Dorsolateral prefrontal cortex (tissue), 122 donors: ENCODE measurements at places on chromosomes 16 and 17. TPM values are rescaled to one million over a fixed set of nuclear protein-coding genes. Genes with fewer than 3 reads are reported as not detected.

GRCh38 chr16:53714205-53715022 lies 10.5 kb downstream of the FTO start:
- DNase-seq = no peak

The KRT36 gene
- not detected for total RNA-seq

The SRL gene
- 0.72 TPM for total RNA-seq

The PRR29 gene
- total RNA-seq = 1.5 TPM

DNA sequence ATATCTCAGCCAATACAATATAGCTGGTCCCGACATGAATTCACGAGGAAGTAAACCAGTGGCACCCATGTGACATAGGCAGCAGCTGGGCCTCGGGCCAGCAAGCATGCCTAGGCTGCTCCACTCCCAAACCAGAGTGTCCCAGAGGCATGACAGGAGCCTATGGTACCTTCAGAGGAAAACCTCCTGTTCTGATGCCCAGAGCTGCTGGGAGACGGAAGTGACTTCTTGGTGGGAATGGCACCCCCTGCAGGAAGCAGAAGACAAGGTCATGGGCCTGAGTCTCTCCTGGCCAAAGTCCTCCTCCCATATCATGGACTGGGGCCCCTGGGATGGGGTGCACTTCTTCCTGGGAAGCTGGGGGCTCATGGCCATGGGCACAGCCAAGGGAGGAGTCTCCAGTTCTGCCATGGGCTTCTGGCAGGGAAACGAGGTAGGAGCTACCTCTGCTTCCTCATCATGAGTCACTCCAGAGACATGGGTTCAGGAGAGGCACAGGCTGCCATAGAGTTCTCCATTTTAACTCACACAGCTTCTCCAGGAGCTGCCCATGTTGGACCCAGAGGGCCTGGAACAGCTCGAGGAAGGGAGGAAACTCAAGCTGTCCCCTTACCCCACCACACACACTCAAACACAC lies 13.4 kb downstream of the FBF1 start:
- DNase-seq = no peak

The CTF1 gene
- total RNA-seq = 5.1 TPM

The DOC2B gene
- total RNA-seq = 26.5 TPM

The VAMP2 gene
- 645 TPM for total RNA-seq

The FAM117A gene
- total RNA-seq = 9.9 TPM

DNA sequence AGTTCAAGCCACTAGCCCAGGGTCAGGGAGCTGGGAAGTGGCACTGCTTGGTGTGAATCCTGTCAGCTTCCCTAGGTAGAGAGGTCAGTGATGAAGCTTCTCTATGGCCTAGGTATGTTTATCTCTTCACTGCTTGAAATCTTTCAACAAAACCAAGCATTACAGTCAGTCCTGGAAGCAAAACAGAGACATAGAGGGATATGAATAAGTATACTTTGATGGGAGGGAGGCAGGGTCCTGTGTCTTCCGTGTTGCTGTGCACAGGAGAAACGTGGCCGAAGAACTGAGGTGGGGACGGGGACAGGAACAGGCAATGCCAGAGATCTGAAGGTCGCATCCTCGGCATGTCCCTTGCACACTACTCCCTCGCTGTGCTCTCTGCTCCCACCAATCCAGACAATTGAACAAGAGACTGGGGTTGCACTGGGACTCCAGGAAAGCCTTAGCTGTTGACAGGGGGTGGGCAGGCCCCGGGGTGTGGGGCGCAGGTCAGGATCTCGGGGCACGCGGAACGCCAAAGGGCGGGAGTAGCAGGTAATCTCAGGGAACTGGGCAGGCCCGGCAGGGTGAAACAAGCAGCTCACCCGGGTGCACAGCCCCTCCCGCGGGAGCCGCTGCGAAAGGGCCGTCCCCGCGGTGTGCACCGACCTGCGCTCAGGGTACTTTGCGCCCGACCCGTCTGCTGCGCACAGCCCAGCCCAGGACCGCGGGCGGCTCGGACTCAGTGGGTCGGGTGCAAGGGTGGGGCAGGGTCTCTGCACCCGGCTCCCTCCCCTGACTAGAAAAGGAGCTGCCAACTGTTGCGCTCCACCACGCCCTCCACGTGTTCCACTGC lies at the start of gene MT1H:
Gene MT1H, plus strand, starts transcription at position 810 of the 835 bp plus-strand sequence. CDS start 71 bp downstream, outside the sequence.
- DNase-seq = no peak

- no peak for DNase-seq
Measured at GRCh38 chr17:48840441-48840840, 9.6 kb downstream of the CALCOCO2 start.

DNA sequence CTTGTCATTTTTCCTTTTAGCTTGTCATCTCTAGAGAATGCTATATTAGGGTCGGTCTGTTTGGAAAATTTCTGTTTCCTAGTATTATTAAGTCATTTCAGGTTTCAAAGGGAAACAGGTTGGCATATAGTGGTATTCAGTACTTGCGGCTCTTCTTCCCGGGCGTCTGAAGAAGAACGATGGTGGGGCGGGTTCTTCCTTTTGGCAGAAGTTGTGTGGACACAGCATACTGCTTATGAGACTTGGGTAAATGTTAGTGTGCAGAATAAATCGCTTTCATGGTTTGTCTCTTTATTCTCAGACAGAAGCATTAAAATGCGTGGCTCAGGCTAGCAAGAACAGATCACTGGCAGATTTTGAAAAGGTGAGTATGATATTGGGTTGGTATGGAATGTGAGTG lies 9.6 kb upstream of the CDK5R1 start:
- no peak for DNase-seq

The SPECC1 gene
- 200 TPM for total RNA-seq

DNA sequence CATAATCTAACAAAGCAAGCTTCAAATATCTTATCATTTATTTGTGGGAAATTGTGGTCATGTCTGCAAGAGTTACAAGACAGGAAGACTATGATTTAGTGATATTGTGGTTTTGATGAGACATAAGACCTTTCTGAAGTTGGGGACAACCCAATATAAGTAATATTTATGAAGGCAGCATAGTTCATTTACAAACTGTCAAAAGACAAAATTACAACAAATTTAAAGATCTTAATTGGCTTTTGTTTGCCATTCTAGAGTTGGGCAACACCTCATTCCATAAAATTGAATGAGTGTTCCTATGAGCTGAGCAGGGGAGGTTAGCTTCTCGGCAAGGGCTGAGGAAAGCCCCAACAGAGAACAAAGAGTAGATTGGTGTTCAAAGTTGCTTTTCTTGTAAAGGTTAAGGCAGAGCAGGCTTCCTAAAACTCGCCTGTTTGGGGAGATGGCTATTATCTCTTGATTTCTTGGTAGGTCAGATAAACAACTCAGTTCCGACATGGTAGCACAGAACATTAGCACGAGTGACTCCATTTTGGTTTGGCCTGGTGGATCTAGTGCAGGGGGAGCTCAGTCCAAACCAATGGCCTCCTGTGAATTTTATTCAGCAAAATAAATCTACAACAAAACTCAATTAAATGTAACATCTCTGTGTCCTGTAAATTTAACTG lies 10.9 kb upstream of the MMD start:
- no peak for DNase-seq

DNA sequence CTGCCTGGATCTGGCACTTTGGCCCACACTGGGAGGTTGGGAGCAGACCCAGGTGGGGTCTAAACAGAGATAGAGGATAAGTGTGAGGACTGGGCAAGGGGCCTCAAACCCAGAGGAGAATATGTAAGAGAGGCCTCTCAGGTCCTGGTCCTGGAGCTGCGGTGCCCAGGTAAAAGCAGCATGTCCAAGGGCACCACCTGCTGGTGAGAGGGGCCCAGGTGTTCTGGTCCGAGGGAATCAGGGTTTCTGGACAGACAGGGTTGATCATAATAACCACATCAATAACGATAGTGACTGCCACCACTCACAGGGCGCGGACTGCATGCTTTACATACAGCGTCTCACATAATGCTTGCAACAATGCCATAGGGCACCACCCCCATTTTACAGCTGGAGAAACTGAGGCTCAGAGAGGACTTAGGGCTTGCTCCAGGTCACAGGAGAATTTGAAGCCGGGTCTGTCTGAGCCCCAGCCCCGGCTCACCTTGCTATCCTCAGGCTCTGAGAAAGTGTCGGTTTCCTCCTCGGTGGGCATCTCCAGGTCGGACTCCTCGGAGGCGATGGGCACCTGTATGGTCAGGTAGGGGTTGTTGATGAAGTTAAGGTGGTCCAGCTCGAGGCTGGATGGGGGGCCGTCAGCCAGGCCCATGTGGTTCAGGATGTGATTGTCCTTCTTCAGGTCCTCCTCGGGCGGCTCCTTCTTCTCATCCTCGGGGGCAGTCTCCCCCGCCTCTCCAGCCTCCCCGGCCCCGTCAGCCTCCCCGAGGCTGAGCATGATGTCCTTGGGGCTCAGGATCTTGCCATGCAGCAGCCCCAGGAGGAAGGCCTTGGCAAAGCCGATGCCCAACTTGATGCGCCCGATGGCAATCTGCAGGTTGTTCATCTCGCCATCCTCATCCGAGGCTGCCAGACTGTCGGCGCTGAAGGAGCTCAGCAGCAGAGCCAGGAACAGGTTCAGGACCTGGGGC lies 19.1 kb upstream of the CD79B start:
- DNase-seq = no peak

DNA sequence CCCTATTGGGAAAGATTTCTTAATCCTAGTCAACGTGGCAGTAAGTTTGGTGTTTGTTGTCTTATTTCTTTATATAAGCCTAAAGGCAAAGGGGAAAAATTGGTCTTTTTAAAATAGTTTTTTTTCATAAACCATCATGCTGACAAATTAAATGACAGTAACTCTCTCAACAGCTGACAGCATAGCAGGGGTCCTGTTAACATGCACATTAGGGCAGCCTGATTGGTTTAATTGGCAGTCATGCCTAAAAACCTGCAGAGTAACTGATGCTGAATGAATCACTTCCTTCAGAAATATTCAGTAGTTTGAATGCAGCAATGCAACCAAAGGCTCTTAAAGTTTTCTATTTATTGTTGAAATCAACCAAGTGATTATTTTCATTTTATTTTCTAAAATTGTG lies 85.4 kb downstream of the ITFG1 start:
- no peak for DNase-seq

DNA sequence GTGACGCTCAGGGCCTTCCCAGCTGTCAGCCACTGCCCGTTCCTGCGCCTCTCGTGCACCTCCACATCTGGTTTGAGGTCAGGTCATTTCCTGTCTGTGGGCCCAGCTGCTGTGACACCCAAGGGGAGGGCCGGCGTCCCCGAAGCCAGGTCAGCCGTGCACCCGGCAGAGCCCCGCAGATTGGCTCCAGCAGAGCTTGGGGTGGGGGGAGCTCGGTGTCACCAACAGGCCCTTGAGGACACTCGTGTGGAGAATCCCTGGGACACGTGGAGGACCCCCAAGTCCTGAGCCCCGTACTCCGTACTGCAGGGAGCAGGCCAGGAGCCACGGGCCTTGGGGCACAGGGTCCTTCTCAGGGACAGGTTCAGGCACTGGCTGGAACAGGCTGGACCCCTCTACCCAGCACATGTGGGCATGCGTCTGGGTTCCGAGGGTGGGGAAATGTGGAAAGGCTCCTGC lies 4.8 kb downstream of the SPATA2L start:
- DNase-seq = no peak

The CACNG1 gene
- 1.0 TPM for total RNA-seq

DNA sequence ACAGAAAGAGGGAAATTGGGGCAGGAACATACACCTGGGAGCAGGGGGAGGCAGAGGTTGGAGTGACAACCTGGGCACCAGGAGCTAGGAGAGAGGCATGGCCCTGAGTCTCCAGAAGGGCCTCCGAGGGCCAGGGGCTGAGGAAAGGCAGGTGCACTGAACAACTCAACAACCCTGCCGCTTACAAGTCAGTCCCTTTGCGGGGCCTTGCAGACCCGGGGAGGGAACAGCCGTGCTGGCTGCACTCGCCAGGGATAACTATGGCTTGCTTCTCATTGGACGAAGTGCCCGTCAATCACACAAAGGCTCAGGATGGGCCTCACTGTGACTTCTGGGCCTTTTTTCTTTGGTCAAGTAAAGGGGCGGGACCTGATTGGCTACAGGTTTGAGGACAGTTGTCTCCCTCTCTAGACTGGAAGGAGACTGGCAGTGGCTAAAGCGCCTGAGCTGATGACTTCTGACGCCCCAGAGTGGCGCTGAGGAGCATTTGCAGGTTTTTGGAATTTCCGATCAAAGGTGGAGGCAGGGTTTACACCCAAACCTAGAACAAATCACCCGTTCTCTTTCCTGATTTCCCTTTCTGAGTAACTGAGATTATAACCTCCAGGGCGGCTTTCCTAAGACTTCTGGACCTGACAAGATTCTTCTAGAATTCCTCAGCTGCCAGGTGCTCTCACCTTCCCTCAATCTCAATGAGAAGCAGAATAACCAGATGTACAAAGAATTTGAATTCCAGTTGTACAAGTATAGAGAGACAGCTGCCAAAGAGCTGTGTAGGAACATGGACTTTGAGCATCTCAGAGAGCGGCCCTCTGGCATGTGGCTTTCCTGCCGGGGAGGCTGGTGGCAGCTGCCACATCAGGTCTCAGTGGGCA lies 27.6 kb upstream of the ST6GALNAC2 start:
- DNase-seq = no peak

DNA sequence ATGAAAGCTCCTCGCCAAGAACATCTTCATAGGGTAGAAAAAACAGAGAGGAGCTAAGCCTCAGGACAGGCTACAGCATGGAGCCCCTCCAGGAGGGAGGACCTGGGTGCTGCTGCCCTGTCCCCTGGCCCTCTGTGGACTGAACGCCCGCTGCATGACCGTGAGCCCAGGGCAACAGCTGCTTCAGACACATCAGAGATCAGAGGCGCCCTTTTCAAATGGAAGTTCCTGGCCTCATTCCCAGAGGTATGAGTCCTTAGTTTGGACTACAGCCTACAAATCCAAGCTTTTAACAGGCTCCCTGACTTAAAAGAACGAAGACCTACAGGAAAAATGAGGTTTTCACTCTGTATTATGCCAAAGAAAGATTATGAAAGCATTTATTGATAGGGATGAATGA lies 48.5 kb downstream of the ZNF18 start:
- DNase-seq = no peak

DNA sequence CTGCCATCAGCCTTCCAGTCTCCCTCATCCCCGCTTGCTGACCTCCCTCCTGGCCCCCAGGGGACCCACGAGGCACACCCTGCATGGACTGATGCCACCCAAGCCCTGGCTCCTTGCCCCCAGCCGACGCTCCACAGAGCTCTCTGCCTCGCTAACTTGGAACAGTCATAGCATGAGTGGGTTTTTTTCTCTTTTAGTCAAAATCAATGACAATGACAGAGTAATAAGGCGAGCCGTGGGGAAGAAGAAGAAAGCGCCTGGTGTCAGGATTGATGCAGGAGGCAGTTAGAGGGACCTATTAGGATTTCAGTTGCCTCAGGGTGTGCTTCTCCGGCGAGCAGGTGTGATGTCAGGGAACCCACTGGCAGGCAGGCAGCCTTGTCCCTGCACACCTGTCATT lies 176.3 kb upstream of the TNRC6C start:
- no peak for DNase-seq

DNA sequence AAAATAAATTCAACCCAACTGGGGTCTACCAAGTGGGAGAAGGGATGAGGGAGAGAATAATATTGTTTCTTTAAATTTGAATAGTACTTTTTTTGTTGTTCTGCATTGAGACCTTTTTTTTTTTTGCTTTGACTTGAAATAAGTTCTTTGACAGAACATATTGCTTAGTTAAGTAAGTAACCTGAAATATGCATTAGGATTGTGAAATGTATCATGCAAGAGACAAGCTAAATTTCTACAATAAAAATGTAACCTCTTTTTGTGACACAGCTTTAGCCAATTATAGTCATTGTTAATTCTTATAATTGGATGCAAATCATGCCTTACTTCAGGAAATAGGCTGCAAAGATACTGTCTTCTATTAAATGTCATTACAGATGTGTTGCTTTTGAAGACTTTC lies 150.0 kb upstream of the GOT2 start:
- DNase-seq = no peak

The KRT32 gene
- not detected for total RNA-seq
